ENCODE measurements at places on chromosomes 5 and 9.

GRCh38 chr9:89625721-89626687 lies 21.2 kb downstream of the GADD45G start:
- no peak for DNase-seq

DNA sequence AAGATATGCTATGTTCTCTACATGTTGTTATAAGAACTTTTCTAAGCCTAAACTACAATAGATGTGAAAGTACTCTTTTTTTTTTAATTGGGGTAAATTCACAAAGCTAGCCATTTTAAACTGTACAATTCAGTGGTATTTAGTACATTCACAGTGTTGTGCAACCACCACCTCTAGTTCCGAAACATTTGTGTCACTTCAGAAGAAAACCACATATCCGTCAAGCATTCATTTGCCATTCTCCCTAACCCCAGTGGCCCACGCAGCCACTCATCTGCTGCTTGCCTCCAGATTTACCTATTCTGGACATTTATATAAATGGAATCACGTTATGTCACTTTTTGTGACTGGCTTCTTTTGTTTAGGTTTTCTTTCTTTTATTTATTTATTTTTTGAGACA lies 43.1 kb downstream of the SPTAN1 start:
- DNase-seq: no peak

DNA sequence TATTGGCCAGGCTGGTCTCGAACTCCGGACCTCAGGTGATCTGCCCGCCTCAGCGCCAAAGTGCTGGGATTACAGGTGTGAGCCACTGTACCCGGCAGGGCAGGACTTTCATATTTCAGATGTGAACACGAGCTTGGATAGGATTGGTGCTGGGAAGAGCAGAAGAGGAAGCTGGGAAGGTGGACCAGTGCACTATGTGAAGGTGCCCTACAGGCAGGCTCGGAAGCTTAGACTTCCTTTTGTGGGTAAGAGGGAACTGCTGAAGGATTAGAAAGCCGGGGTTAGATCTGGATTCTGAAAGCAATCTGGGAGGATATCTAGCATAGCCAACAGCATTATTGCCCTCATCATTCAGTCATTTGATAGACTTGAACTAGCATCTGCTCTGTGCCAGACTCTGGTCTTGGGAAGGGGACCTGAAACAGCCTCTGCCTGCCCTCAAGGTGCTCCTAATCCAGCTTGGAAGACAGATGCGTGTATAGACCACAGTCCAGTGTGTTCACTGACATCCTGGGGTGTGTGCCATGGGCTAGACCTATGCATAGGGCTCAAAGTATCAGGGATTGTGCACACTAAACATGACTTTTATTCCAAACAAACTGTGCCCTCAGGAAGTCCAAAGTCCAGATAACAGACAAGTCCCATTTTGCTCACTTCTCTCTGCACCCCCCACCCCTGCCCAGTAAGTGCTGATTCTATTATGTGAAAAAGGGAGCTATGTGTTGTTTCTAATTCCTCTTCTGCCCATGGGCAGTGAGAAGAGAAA lies 637 bp downstream of the CBY3 start:
- no peak for DNase-seq

DNA sequence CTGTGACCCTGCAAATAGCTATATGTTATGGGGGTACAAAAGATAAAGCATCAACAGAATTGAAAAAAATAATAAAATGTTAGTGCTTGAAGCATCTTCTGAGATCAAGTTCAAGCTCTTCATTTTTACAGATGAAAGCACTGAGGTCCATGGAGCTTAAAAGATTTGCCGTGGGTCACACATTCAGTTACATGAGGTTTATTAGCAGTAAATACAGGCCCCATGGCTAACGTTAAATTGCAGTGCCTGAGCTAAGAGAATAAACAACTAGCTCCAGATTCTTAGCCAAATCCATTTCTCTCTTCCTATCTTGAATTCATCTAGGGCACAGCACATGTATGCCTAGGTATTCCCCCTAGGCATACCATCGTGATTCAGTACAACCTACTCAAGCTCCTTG lies 2052.7 kb upstream of the C9orf72 start:
- DNase-seq: no peak

GRCh38 chr9:34457266-34458012 lies 931 bp downstream of the FAM219A start:
- DNase-seq: no peak

- no peak for DNase-seq
These were observed 17.5 kb downstream of the LCP2 start for GRCh38 chr5:170280011-170280493.

DNA sequence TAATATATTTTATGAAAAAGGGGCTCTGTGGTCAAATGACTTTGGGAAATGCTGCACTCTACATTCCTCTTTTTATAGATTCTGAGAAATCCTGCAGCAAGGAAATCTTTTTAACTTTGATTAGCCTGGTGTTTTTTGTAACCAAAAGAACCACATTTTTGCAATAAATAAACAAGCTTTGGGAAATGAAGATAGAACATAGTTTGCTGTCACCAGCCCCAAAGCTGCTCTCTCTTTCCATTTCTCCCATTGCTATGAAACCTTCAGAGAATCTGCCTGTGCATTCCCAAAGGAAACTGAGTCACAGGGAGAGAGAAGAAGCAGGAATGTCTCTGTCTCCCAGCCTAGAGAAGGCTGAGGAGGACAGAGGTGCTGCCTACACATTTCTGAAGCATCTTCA lies 59.0 kb downstream of the COL15A1 start:
- DNase-seq: no peak

GRCh38 chr5:96242571-96242970 lies 190.5 kb downstream of the PCSK1 start:
- no peak for DNase-seq

GRCh38 chr9:20200581-20200980 lies 411.7 kb upstream of the SLC24A2 start:
- DNase-seq: no peak

DNA sequence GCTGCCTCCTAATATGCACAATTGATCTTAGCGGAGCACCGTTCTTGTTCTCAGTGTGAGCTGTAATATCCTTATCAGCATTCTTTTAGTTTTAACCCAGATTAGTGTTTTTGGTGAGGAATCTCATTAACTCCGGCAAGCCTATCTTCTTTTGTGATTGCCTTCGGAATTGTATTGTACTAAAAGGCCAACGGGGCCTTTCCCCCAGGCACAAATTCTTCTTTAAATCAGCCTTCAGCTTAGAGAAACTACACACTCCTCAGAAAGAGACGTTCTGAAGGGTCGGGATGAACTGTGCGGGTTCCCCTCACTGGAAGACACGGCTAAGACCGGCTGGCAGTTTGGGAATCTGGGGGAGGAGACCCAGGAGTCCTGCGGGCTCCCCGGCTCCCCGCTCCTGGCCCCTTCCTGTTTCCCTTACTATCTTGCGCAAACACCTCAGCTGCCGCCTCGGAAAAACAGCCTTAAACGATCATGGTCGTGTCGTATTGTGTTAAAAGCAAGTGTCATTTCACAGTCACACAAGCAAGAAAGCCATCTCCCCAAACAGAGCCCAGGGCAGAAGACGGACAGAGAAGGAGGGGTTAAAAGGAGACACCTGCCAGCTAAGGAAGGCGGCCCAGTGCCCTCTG lies 353.1 kb upstream of the IRX2 start:
- DNase-seq: no peak

GRCh38 chr9:37902796-37903646 lies 906 bp downstream of the SLC25A51 start:
- no peak for DNase-seq

DNA sequence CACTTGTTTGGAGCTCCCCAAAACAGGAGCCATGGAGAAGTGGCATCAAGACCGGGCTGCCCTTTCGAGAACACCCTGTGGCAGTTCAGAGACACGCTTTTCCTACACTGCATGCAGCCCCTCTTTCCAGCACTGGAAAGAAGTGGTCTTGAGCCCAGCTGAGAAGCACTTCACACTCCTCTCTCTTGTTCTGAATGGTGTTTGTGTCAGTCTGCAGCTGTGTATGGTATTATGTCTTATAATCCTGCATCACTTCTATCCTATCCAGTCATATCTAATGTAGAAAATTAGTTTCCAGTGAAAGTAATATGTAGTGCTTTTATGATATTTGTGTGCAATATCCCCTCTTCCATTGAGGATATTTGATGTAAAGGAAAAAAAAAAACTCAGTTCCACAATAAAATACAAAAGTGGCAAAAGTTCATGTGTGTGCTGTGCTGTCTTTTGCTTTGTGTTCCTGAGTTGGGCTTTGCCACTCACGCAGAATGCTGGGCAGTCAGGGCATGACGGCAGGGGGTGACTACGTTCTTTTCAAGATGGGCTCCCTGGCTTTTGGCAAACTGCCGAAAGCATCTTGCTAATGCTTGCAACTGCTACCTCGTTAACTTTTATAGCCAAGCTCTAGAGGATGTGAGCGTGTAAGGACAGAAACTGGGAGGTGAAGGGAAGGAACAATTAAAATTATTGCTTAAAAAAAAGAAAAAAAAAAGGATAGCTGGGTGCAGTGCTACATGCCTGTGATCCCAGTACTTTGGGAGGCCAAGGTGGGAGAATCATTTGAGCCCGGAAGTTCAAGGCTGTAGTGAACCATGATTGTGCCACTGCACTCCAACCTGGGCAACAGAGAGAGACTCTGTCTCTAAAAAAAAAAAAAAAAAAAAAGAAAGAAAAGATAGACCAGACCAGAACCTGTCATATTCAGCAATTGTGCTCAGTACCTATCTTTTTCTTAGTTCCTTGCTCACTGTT lies 102.2 kb downstream of the MAP1B start:
- no peak for DNase-seq

DNA sequence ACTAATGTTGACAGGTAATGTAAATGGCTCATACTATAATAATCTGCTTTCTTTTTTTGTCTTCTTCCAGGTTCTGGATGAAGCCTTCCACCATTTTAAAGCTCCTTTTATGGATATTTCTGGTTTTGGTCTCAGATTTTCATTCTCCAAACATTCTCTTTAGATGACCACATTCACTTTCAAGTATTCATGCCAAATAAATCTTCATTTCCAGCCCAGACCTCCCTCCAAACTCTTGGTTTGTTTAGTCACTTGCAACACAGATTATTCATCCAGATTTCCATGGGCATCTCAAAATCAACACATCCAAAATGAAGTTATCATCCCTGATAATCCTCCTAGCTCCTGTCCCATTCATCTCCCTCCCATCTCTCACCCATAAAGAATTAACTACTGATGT lies 40.3 kb upstream of the SVEP1 start:
- no peak for DNase-seq

GRCh38 chr9:99034149-99034548 lies 70.8 kb upstream of the TGFBR1 start:
- no peak for DNase-seq

DNA sequence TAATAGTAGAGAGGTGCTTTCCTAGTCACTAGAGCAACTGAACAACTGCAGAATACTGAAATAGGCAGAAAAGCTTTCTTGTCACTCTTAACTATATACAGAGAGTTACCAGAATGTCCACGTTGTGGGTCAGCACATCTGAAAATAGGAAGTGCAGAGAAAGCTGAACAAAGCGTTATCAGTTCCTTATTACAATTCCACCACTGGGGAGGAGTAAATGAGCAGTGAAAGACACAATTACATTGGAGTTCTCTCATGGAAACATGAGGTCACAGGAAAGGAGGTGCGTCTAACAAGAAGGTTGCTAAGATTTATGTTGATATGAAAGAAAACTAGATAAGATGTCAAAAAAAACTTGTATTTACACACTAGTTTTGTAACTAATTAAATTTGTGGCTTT lies 461.9 kb upstream of the COX7C start:
- DNase-seq: no peak

DNA sequence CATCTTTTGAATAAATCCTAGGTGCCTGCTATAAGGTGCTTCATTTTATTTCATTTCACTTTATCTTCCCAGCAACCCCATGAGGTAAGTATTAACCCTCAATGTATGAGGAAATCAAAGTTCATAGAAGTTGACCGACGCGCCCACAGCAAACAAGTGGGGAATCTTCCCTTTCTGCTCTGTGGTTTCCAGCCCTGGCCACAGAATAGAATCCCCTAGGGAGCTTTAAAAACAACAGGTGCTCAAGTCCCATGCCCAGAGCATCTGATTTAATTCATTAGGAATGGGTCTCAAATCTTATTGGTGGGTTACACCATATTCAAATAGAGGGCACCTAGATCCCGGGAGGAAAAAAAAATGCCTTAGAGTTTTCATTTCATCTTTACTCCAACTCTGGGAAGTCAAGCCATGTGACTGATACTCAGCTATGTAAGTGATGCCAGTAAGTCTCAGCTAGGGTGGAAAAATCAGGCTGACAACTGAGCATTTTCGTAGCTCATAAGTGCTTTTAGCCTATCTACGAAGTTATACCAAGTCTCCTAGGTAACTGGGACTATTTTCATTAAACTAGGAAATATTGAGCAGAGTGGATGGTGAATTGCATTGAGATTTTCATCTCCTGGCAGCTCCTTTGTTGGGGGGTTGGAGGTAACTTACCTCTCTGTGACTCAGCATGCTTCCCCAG lies 353.4 kb upstream of the SLC30A5 start:
- DNase-seq: no peak

Measured in CD4-positive, alpha-beta T cell treated with Interferon alpha-2 for 1 hour (primary cell).